Activated T-cell treated with anti-CD3 and anti-CD28 coated beads, Interleukin-2, amount 50 U/mL, for 72 hours (primary cell): ENCODE measurements at places on chromosomes 1 and 21. TPM values are rescaled to one million over a fixed set of nuclear protein-coding genes. Genes with fewer than 3 reads are reported as not detected.

C1orf74 gene
- total RNA-seq, result 3.3 TPM

PTCH2 gene
- total RNA-seq, result 1.8 TPM

DNA sequence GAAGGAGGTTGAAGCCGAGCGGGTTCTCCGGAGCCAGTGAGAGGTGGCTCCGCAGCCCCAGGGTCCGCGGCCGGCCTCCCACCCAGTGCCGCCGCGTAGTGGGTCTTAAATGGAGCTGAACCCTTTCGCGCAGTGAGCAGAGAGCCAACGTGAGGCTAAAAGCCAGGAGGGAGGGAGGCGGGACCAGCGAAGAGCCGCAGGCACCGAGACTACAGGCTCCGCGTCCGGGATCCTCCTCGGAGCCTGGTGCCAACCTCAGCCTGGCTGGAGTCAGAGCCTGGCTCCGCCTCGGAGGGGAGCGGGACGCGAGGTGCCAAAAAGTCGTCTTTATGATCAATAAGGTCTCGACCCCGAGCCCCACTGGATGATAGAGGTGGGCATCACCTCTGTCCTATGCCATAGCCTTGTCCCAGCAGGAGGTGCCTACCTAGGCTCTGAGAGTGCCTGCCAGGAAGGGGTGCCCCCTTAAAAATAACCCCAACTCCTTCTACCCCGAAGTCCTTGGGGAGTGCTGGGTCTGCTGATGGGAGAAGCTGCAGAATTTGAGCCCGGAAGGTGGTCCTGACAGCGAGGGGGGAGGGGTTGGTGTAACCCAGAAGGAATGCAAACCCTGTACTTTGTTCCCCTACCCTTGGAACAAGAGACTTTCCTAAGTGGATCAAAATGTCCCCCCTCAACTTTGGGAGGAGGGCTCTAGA is 1.6 kb downstream of the IGSF21 start:
- DNase-seq, result no peak

- DNase-seq, result no peak
These were observed 55.3 kb downstream of the RRAGC start for GRCh38 chr1:38804062-38804886.

DNA sequence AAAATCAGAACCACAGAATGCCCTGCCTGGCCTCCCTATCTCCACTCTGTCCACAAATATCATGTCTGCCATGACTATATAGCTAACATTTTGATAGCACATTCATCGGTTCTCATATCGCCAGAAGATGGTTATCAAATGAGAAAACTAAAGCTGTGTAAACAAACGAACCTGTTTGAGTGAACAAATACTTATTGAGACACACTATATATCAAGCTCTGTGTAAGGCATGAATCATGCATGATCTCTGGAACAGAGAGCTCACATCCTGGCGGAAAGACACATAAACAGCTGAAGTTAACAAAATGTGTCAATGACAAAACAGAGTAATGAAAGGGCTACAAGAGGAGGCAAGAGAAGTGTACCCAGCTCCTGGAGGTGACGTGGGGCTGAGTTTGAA is 13.1 kb downstream of the KCND3 start:
- no peak for DNase-seq

- DNase-seq, result no peak
These were observed 14.3 kb downstream of the G0S2 start for GRCh38 chr1:209689477-209689876.
